ENCODE measurements at places on chromosomes 16 and 17. TPM values are rescaled to one million over a fixed set of nuclear protein-coding genes. Genes with fewer than 3 reads are reported as not detected.
A peak's percentile ranks its signal among the peaks of the same experiment; 100 is the strongest.

DNA sequence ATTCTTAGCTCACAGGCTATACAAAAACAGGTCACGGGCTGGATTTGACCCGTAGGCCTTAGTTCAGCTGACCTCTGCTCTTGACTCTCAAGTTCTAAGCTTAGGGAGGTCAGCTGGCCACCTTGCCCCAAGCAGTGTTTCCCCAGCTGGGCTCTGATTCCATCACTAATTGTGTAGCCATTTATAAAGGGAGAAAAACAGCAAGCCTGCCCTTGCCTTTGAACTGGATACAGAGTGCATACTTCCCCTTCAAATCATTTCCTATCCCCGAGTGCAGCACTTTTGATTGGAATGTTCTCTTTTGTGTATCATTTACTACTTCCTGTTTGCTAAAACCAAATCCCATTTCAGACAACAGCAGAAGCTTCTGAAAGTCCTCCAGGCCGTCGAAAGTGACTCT, 153.6 kb downstream of the KATNIP start:
- peak overlapping the region; percentile 95 for H3K27ac ChIP-seq
- H3K27me3 ChIP-seq = no peaks in the 10 kb centered on the region
- peaks cover 77% of the 10 kb centered on the region for H3K4me1 ChIP-seq
- DNase-seq = peak; percentile 37
- peak overlapping the region; percentile 54 for H3K4me3 ChIP-seq

DNA sequence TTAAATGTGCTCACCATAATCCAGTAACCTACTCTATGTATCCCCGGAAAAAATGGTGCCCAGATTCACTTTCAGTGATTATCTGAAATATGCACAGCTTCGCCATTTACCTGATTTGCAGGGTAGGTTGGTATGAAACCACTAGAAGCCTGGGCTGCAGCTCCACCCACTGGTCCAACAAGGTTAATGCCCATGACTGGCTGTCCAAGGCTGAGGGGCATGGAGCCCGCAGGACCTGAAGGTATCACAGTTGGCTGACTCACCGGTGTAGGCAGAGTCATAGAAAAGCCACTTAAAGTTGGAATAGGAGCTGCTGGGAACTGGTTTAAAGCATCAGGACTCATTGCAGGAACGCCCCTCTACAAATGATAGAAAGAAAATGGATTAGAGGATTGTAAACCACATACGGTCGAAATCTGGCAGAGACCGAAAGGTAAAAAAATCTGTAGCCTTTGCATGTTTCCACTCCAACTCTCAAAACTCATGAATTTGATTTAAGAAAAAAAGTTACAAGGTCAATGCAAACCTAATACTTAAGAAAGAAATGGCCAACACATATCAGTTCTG, 38.6 kb downstream of the SYNRG start:
- H3K36me3 ChIP-seq = peaks cover 41% of the 10 kb centered on the region
- no peaks in the 10 kb centered on the region for H3K4me1 ChIP-seq
- DNase-seq = peak; percentile 9
- H3K4me3 ChIP-seq = no peak overlapping the region
- no peak overlapping the region for H3K27ac ChIP-seq
- no peaks in the 10 kb centered on the region for H3K27me3 ChIP-seq

DNA sequence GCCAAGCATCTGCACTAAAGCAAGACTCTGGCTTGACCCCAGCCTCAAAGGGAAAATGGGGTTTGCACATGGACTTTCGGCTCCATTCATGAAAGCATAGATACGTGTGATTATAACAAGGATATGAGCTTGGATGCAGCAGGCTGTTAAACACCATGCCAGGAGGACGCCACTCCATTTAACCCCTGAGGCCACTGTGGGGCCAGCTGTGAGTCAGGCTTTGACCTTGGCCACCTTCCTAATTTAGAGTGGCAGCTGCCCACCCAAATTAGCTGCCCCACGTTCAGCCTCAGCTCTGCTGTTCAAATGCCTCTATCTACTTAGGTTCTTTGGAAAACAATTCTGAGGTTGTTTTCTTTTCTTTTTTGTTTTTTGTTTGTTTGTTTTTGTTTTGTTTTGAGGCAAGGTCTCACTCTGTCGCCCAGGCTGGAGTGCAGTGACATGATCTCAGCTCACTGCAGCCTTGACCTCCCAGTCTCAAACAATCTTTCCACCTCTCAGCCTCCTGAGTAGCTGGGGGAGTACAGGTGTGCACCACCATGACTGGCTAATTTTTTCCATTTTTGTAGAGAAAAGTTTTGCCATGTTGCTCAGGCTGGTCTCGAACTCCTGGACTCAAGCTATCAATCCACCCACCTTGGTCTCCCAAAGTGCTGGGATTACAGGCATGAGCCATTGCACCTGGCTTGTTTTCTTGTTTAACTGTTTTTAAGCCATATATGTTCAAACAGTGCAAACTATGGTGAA, 23.2 kb upstream of the KIFC3 start:
- H3K4me1 ChIP-seq = no peaks in the 10 kb centered on the region
- DNase-seq = no peak
- no peaks in the 10 kb centered on the region for H3K36me3 ChIP-seq
- H3K4me3 ChIP-seq = no peak overlapping the region
- H3K27me3 ChIP-seq = no peaks in the 10 kb centered on the region

- H3K36me3 ChIP-seq = peaks cover 19% of the 10 kb centered on the region
- no peak overlapping the region for H3K27ac ChIP-seq
- H3K4me1 ChIP-seq = peaks cover 72% of the 10 kb centered on the region
- DNase-seq = no peak
- no peaks in the 10 kb centered on the region for H3K27me3 ChIP-seq
These were observed 28.5 kb downstream of the GPRC5B start for GRCh38 chr16:19856120-19856519.

GRCh38 chr16:14284371-14284770, 213.3 kb downstream of the MRTFB start:
- H3K36me3 ChIP-seq = peaks cover 4% of the 10 kb centered on the region
- H3K4me3 ChIP-seq = peak overlapping the region; percentile 96
- DNase-seq = no peak
- no peak overlapping the region for H3K27ac ChIP-seq
- H3K27me3 ChIP-seq = peaks cover 27% of the 10 kb centered on the region

DRC3 gene
- 0.61 TPM for total RNA-seq

GRCh38 chr17:29085223-29085622, 42.3 kb downstream of the PIPOX start:
- H3K4me1 ChIP-seq = no peaks in the 10 kb centered on the region
- H3K4me3 ChIP-seq = no peak overlapping the region
- H3K36me3 ChIP-seq = peaks cover 2% of the 10 kb centered on the region
- no peaks in the 10 kb centered on the region for H3K27me3 ChIP-seq
- no peak overlapping the region for H3K27ac ChIP-seq

DNA sequence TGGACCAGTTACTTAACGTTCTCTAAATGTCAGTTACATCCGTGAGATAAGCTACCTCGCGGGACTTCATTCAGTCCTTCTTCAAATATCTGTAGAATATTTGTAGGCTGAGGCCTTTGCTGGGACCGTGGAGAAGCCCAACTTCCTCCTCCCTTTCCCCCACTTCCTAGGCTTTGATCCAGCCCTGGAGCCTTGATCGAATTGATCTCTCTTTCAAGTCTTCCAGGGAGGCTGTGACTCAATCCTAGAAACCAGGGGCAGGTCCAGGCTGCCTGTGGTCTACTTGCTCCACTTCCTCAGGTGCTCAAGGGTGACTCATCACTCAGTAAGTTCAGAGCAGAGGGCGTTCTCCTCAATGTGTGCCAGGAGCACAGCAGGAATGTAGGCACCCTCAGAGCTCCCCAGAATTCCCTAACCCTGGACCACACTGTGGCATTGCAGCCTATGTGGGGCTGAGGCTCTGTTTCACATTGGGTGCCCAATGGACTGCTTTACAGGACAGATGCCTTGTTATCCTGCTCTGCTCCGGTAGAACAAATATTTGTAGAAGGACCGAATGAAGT, 11.2 kb upstream of the CEP20 start:
- no peaks in the 10 kb centered on the region for H3K36me3 ChIP-seq
- no peak for DNase-seq
- peaks cover 5% of the 10 kb centered on the region for H3K27me3 ChIP-seq
- H3K4me1 ChIP-seq = no peaks in the 10 kb centered on the region
- H3K4me3 ChIP-seq = no peak overlapping the region

GRCh38 chr17:6408276-6408675, 26.6 kb downstream of the AIPL1 start:
- no peaks in the 10 kb centered on the region for H3K4me1 ChIP-seq
- H3K36me3 ChIP-seq = no peaks in the 10 kb centered on the region
- peaks cover 3% of the 10 kb centered on the region for H3K27me3 ChIP-seq

GRCh38 chr17:20279631-20280030, 187.7 kb downstream of the LGALS9B start:
- peaks cover 12% of the 10 kb centered on the region for H3K36me3 ChIP-seq
- no peak overlapping the region for H3K27ac ChIP-seq
- DNase-seq = no peak
- H3K4me1 ChIP-seq = peaks cover 13% of the 10 kb centered on the region
- H3K4me3 ChIP-seq = no peak overlapping the region

DNA sequence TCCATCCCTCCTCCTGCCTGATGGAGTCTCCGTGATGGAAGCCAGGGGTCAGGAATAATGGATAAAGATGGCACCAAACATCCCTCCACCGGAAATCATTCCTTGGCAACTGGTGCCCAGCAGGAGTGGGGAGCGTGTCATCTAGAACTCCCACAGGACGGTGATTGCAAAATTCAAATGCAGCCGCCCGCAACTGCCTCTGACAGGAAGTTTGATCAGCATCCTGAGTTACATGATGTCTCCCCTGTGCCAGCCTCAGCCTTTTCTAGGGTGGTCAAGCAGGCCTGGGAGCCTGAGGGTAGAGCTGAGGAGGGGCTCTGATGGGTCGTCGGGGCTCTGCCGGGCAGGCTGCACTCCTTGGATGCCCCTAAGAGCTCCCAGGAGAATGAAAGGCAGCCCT, 52.8 kb downstream of the GSG1L start:
- no peak overlapping the region for H3K4me3 ChIP-seq
- no peaks in the 10 kb centered on the region for H3K36me3 ChIP-seq
- H3K4me1 ChIP-seq = peaks cover 16% of the 10 kb centered on the region
- H3K27me3 ChIP-seq = no peaks in the 10 kb centered on the region

SLFN13 gene
- 10.0 TPM for total RNA-seq

DNA sequence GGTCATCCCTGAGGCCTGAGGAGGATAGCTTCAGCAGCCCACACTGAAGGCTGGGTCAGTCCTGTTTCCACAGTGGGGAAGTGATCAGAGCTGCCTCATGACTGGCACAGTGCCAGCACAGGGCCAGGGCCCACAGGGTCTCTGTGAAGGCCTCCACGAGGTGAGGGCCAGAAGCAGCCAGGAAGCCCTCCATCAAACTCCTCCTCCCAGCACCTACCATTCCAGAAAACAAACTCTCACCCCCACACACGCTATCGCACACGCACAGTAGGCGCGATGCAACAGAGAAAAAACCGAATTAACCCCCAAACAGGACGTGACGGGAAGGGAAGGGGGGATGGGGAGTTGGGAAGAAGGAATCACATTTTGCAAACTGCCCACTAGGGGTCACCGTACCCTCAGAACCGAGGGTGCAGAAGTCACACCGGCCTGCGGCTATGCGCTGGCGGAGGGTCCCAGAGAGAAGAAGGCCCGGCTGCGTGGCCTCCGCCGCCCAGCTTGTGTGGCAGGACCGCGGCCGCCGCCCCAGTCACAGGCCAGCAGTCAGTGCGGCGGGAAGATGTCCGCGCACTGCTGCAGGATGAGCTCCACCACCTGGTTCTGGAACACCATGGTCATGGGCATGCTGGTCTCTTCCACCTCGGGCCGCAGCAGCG, 37.6 kb downstream of the ARHGAP27 start:
- DNase-seq = peak; percentile 85
- no peaks in the 10 kb centered on the region for H3K36me3 ChIP-seq
- H3K27me3 ChIP-seq = peaks cover 9% of the 10 kb centered on the region
- H3K4me1 ChIP-seq = peaks cover 10% of the 10 kb centered on the region
- no peak overlapping the region for H3K27ac ChIP-seq
- no peak overlapping the region for H3K4me3 ChIP-seq

SLC5A2 gene
- not detected for total RNA-seq

- no peaks in the 10 kb centered on the region for H3K36me3 ChIP-seq
- no peak overlapping the region for H3K4me3 ChIP-seq
- peaks cover 40% of the 10 kb centered on the region for H3K4me1 ChIP-seq
- H3K27ac ChIP-seq = no peak overlapping the region
These were observed 753 bp downstream of the SLC16A11 start for GRCh38 chr17:7043182-7043496.

- H3K36me3 ChIP-seq = peaks cover 5% of the 10 kb centered on the region
- H3K4me1 ChIP-seq = peaks cover 4% of the 10 kb centered on the region
- H3K27ac ChIP-seq = no peak overlapping the region
- DNase-seq = no peak
These were observed 46.1 kb upstream of the KCNJ2 start for GRCh38 chr17:70123193-70123592.

DNA sequence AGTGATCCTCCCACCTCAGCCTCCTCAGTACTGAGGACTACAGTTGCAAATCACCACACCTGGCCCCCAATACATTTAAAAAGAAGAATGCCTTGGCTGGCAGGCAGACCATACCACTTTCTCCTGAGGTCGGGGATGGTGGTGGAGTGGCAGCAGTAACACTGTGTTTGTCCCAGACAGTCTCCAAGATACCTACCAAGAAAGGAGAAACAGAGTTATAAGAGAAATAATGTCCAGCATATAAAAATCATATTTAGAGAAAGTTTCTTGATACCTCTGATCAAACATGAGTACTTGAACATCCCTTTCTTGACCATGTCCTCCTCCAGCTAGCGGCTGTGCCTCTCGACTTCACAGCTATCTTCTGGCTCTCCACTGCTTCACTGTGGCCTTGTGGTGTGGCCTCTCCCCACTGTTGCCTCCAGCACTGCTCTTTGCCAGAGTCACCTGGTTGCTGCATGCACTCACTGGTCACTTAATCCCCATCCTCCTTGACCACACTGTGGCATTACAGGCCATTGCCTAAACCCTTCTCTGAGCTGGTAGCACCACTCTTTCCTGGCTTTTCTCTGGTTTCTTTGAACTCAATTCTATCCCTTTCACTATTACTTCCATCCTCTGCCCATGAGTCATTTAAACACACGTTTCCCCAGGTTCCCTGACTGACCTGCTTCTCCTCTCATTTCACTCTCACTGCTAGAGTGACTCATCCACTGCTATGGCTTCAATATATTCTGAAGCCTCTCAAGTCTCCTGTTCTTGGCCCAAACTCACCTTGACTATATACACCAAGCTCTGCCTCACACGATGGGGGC, 45.2 kb downstream of the XPO6 start:
- H3K4me1 ChIP-seq = no peaks in the 10 kb centered on the region
- no peak overlapping the region for H3K27ac ChIP-seq
- H3K27me3 ChIP-seq = no peaks in the 10 kb centered on the region
- DNase-seq = no peak
- no peak overlapping the region for H3K4me3 ChIP-seq

- no peaks in the 10 kb centered on the region for H3K27me3 ChIP-seq
- no peak overlapping the region for H3K4me3 ChIP-seq
- DNase-seq = no peak
- no peaks in the 10 kb centered on the region for H3K36me3 ChIP-seq
These were observed 55.8 kb downstream of the CDRT4 start for GRCh38 chr17:15411384-15412198.

DNA sequence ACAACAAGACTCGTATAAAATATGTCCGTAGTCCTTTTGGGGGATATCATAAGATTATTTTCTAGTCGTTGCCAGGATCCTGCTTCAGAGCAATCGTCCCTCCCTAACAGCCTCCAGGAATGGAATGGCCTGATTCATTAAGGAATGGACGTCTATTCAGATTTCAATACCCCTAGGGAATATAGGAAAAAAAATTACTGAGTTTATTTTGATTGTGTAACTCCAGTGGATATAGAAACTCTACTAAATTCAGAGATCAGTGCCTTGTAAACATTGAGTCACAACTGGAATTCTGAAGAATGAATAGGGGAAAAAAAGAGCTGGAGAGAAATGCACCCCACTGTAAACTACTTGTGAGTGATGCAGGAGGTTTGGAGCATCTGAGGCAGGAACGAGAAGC, 1171.5 kb upstream of the GOT2 start:
- no peaks in the 10 kb centered on the region for H3K36me3 ChIP-seq
- H3K27me3 ChIP-seq = no peaks in the 10 kb centered on the region
- H3K4me3 ChIP-seq = no peak overlapping the region
- peaks cover 10% of the 10 kb centered on the region for H3K4me1 ChIP-seq
- no peak for DNase-seq
- H3K27ac ChIP-seq = no peak overlapping the region
